ENCODE measurements at places on chromosomes 13 and 19. TPM values are rescaled to one million over a fixed set of nuclear protein-coding genes. Genes with fewer than 3 reads are reported as not detected.
A peak's percentile ranks its signal among the peaks of the same experiment; 100 is the strongest.

Gene HIPK4
- total RNA-seq, result not detected

Gene KLK6
- total RNA-seq, result not detected

Gene NAPSA
- 166 TPM for total RNA-seq

Gene GARIN5B
- total RNA-seq, result not detected

Gene VSIG10L
- total RNA-seq, result 6.4 TPM

Gene ZNF253
- total RNA-seq, result 20.7 TPM

Gene DMKN
- total RNA-seq, result 0.46 TPM

Gene LGALS7
- not detected for total RNA-seq

DNA sequence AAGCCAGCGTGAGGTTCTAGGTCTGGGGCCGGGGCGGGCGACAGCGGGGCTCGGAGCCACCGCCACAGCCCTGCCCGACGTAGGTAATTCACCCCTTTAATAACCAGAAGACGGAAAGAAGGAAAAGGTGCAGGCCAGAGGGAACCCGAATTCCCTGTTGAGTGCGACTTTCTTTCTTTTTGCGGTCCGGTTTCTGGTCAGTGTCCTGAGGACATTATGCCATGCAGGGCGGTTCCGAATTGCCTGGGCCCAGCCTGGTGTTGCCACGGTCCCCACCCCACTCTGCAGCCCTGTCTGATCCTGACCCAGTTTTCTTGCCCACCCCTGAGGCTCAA, 18.4 kb upstream of the TFDP1 start:
- DNase-seq, result no peak

DNA sequence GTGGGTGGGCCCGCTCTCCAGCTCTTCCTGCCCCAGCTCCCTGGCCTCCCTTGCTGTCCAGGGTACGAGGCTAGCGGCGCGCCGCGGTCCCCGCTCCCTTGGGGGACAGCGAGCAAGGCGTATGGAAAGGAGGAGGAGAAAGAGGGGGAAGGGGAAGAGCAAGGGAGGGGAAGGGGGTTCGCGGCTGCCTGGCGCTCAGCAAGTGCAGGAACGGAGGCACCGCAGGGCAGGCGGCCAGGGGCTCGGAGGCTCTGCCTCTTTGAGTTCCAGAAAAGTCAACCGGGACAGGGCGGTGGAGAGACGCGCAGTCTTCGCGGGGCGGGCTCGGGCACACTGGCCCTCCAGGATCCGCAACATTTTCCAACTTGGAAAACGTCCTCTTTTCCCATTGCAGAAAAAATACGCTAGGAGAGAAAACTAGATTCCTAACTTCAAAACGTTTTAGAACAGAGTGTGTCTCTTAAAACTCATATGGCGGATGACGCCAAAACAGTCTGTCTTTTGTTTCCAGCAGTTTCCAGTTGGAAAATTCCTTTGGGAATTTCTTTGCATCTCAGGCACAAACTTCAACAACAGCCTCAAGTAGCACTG, 23.1 kb upstream of the TNFRSF19 start:
- no peak for DNase-seq

GRCh38 chr19:42010245-42011126, 16.5 kb upstream of the ATP1A3 start:
- no peak for DNase-seq

DNA sequence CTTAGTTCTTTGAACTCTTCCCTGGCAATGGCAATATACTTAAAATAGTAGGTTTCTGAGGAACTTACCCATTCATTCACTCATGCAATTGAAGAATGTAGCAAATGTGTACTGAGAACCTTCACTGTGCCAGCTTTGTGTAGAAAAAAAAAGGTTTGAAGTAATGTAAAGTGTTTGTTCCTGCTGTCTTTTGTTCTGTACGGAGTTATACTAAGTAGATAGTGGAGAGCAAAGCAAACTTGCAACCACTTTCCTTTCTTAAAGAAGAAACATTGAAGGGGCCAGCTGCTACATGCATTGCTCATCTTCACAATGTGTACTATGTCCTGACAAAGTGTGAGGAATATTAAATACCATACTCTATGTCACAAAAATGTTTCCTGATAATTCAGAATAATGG, 68.9 kb upstream of the FREM2 start:
- DNase-seq, result no peak

DNA sequence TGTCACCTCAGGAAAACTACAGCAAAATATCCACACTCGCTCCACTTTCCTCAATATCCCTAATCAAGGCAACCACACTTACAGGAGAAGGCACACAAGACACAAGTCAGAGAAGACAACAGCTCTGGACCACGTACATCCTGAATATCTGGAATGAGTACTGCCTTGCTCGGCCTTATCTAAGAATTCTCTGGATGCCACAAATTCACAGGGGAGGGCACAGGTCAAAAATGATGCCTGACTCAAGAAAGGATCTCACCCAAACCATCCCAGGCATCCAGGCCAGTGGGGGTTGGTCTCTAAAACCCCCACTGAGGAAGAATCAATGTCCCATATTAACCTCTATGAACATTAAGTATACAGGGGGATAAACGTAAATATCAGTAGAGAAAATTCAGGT, 29.9 kb downstream of the ATP7B start:
- no peak for DNase-seq

- DNase-seq, result no peak
Observed at GRCh38 chr13:44974056-44974793, 15.0 kb downstream of the NUFIP1 start.

- DNase-seq, result no peak
Observed at GRCh38 chr19:11418549-11419506, at the start of gene RGL3. Gene RGL3 (minus strand): TSS chr19:11419314. CDS start chr19:11419278, 36 bp downstream.

GRCh38 chr19:4067396-4068046, 822 bp upstream of the ZBTB7A start:
- DNase-seq, result peak; percentile 69

DNA sequence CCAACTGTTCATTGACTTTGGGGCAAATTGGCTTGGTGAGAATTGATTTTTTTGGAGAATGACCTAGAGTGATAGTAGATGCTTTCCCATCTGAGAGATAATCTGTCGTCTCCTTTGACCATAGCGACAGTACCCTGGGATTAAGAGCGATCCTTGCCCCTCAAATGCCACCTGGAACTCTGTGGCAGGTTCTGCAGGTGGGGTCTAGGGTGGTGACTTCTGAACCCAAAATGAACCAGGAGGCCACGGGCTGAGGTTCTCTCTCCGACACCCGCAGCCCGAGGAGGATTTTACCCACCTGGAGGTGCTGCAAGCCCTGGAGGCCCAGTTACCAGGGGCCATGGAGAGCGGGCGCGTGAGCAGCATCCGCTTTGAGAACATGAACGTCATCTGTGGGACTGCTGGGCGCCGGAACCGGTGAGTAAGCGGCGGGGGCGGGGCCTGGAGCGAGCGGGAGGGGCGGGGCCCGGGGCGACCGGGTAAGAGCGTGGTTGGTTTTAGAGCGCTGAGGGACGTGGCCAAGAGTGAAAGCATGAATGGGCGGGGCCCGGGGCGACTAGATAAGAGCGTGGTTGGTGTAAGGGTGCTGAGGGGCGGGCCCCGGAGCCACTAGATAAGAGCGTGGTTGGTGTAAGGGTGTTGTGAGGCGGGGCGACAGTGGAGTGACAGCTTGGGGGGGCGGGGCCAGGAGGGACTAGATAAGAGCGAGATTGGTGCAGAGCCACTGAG, 8.6 kb downstream of the C19orf81 start:
- DNase-seq, result peak; percentile 87

- DNase-seq, result no peak
Observed at GRCh38 chr19:40367577-40368434, 19.3 kb downstream of the PLD3 start.

DNA sequence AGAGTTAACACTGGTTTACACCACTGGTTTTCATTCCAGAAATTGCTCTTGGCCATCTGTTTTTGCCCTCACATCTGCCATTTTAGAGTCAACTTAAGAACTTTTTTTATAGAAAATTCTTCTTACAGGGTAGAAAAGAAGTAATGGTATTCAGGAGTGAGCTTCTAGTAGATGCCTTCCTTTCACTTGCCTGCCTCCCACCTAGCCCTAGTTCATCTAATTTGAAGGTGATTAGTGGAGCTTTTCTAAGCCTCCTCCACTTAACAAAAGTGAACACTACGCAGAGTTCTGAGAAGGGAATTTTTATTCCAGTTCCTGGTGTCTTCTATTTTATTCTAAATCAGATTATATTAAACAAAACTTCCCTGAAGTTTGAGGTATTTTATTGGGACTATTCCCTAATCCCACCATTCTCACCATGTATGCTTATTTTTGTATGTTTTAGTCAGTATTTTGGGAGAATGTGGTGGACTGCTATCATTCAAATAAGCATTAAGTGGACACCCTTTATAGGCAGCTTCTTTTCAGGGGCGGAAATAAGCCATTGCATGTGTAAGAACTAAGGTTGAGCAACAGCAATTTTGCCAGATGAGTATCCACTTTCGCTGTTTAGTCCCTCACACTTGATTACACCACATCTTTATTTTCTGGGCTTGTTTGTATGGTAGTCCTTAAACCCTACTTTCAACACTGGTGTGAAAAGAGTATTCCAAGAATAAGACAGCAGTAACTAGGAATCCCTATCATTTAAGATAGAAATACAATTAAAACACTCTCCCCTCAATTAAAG, 156.9 kb downstream of the ENOX1 start:
- DNase-seq, result no peak

DNA sequence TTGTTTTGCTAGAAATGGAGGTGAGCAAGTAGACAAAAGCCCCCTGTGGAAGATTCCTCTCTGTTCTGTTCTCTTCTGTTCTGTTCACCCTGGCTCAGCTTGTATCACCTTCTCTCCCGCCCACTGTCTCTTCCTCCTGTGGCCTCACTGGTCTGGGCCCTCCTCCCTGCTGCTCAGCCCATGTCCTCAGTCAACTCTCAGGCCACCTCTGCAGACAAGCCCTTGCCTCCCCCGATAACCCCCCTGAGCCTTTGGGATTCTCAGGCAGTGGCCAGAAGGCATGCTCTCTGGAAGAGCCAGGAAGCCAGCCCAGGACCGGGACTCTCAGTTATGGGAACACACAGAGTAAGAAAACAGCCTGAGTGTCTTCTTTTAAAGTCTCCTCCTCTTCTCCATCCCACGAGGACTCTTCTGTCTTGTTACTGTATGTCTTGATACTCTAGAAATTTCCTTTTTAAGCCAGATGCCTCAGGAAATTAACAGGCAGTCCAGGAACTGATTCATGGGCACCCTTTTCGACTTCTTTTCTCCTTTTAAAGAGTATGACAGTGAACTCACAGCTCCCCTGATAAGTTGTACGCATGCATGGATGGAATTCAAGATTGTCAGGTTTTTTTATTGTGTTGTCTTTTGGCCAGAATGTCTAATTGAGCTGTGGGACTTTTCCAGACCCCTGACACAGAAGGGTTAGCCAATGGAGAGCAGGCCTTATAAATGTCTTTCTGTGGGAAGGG, 33.7 kb downstream of the SHISA2 start:
- no peak for DNase-seq

- no peak for DNase-seq
Observed at GRCh38 chr19:11781295-11782057, 14.7 kb downstream of the ZNF441 start.

DNA sequence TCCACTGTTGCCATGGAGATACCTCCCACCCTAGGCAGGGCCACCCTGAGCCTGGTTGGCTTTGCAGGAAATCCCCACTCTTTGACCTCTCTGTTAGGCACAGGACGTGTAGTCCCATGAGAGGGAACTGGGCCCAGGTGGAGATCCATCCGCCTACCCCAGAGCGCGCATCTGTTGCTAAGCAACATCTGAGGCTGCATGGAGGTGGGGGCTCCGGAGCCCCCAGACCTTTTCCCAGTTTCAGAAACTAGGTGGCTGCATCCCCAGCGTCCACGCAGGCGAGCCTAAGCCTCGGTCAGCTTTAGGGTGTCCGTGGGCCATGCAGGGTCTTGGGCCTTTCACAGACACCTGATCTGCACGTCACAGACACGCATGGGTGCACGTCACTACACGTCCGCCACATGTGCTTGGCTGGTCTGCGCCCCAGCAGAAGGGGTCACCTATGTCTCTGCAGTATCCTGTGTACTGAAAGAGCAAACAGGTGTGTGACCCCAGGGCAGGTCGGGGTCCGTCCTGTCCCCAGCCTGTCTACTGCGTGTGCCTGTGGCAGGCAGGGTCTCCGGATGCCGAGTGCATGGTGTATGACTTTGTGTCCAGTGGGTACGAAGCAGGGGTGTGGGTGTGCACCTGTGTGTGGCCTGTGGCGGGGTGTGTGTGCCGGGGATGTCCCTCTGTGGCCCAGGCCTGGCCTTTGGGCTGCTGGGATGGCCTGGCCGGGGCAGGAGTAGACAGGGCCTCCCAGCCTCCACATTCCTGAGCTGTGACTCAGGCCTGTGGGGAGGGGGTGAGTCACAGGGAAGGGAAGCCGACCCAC, 4.1 kb upstream of the CIRBP start:
- DNase-seq, result peak; percentile 77

DNA sequence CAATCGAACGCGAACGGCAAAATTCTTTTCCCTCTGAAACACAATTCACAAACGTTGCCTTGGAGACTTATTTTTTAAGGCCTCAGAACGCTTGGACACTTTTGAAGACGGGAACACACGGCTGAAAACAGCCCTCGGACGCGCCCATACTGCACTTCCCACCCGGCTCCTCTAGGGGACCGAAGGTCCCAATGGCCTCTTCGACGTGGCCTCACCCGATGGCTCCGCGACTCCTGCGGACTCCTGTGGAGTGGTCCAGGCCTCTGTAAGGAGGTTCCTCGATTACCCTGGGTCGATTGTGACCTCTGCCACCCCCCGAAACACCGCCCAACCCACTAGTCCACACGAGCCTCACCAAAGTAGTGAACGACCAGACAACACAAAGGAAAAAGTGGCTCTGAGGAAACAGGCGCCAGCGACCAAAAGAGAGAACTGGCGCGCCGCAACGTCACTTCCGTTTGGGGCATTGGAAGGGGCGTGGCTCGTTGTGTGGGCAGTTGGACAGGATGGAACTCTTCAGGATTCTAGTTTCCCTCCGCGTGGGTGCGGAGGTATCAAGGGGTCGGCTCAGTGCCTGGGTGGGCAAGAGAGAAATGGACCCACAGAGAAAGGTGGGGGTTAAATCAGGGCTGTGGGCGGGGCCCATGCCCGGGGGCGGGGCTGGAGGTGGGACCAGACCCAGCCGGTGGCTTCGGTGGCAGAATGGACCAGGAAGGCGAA, at the start of gene ZNF560:
Gene ZNF560, minus strand, starts transcription at position 434 of the 720 bp plus-strand sequence. CDS start 23,303 bp downstream, outside the sequence.
- DNase-seq, result peak; percentile 7

DNA sequence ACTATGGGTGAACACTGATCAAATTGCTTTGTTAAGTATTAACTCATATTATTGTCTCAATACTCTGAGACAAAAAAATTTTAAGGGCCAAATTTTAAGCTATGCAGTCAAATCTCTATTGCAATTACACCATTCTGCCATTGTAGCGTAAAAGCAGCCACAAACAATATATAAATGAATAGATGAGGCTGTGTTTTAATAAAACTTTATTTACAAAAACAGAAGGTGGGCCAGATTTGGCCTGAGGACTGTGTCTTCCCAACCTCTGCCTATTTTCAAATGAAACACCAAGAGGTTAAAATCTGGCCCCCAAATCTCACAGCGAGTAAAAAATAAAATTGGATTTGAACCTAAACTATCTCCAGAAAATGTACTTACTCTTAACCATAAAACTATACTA, 51.7 kb downstream of the MBD3L2B start:
- no peak for DNase-seq

DNA sequence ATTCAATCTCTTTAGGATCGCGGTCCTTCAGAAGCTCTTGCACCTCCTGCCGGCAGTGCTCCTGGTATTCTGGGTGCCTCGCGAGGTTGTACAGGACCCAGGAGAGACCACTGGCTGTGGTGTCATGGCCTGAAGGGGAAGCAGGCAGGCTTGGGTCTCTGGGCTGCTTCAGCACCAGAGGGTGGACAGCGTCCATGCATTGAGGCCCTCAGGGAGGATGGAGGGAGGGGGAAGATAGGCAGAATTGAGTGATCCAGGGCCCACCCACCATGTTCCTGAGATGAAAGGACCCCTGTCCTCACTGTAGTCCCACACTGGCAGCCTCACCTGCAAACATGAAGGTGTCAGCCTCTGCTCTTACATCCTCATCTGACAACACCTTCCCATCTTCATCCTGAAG, 17.9 kb upstream of the OR10H5 start:
- no peak for DNase-seq
